ENCODE measurements at places on chromosomes 1 and 21.

DNA sequence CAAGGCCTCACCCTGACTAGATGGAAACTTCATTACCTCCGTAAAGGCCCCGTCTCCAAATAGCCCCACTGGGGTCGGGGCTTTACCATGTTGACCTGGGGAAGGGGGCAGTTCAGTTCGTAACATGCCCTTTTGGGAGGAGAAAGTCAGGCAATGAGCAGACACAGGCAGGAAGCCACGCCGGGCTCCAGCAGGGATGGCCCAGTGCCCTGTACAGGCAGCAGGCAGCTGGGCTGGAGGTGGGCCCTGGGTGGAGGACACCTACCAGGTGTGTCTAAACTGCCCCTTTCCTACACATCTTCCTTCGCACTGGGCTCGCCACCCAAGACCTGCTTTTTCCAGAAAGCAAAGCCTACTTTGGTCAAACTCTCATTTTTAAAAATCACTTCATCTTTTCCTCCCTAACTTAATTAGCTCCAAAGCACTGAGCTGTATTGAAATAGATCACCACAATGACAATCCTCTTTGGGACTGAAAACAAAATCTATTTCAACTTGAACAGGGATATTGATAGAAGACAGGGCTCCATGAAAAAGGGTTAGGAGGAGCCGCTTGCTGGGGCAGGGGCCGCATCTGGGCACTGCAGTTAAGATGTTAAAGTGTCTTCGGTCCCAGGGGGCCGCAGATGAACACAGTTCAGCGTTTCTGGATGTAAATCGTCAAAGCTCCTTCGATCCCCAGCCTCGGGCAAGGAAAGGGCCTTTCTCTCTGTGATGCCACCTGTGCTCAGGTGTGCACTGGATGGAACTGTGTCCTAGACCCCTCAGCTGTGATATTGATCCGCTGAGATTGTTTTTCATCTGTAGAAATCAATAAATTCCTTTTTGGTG lies 104.6 kb downstream of the PDE9A start:
- DNase-seq, result no peak

DNA sequence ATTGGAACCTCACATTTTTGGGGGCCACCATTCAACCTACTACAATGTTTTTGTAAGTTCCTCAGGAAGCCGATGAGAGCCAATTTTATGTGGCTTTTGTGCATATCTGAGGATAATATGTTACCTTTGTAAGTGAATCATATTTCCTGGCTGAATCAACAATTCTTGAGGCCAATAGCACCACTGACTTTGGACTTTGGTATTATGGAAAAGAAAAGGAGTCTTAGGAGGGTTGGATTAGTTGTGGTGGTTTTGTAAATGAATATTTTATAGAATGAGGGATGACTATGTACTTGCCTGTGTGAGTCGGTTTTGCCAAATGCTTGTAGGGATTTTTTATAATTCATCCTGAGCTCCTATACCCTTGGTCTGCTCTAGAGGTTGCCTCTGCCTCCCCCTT lies 181.5 kb upstream of the HMGB4 start:
- DNase-seq, result no peak

DNA sequence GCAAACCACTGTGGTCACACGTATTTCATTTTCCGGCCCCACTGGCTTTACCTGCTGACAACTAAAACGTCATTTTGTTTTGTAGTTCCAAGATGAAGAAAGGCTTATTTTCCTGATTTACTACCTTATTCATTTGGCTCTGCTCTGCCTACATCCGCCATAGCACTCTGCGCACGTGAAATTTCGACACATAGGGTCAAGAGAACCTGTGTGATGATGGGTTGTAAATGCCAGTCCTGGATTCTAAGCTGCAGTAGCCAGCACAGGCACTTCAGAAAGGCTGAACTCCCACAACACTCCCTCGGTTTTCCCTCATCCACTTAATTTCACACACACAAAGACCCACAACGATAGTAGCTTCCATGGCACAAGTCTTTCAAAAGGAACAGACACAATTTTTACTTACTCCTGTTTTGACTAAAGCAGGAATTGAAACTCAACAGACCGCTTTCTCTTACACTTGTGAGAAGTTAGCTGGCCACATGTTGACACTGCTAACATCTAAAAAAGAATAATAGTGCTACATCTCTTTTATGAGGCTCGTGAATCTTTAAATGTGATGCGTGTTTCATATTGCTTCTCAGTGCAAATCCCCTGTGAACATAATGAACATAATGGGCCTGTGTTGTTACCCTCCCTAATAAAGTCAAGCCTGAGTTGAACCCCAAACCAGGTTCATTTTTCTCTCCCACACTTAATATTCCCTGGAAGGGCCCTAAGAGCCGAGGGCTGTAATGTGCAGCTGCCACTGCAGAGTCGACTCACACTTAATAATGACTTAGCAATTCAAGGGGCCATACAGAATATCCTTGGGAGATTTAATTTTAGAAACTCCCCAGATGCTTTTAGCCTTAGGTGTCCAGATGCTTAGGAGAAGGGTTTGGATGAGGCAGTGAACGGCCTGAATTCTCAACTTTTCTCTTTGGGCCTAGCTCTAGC lies 1.5 kb upstream of the RUNX1 start:
- DNase-seq, result no peak

DNA sequence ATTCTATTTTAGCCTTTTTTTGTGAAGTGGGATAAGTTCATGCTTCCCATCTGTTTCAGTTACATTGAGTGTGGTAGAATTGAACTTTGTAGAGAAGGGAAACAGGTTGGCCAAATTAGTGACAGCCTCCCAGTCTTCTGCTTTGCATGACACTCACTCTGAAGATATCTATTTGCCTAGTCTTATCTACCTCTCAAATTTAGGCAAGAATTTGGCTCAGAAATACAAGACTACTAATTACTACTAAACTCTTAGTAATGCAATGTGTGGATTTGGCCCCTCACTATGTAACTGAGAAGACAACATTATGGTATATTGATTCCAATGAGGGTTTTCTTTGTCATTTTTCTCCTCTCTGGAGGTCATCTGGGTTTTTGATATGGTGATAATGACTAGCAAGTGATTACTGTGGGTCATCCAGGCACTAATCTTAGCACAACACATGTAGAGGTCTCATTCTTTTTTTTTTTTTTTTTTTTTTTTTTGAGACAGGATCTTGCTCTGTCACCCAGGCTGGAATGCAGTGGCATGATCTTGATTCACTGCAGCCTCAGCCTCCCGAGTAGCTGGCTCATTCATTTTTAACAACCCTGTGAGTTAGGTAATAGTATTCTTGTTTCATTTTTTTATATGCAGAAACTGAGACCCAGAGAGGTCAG lies 6.3 kb downstream of the FAM20B start:
- no peak for DNase-seq

GRCh38 chr1:222104694-222105392 lies 363.0 kb upstream of the DUSP10 start:
- DNase-seq, result peak; percentile 47
